ENCODE measurements at places on chromosomes 1 and 21.
A peak's percentile ranks its signal among the peaks of the same experiment; 100 is the strongest.

- no peak for DNase-seq
Measured at GRCh38 chr1:227846265-227846858, 30.9 kb downstream of the PRSS38 start.

DNA sequence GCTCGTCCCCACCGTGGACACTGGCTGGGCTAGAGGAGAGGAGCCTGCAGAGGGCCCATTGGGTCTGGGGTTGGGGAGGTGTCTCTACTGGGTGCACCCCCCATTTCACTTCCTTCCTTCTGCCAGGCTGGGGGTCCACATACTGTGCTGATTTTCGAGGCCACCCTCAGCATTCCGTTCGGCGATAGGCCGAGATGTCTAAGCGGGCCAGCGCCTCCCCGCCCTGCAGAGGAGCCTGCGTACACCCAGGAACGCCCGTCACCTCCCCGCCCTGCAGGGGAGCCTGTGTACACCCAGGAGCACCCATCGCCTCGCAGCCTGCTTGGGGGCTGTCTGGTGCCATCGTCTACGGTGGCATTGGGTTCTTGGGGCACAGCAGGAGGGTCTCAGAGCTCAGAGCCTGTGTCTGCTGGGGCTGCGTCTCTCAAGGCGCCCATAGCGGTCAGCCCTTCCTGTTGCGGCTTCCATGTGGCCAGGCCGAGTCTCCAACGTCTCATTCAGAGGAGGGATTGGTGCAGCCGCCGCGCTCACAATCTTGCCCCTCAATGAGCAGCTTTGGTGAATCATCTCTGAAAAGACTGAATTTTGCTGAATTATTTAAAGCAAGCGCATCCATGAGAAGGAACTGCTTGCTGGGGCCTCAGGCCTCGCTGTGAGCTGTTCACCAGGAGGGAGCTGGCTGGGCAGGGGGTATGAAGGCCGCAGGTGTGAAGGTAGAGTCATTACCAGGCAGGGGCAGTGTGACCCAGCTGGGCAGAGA lies 30.7 kb upstream of the AGPAT3 start:
- no peak for DNase-seq

GRCh38 chr1:77433934-77434333 lies 152.1 kb downstream of the AK5 start:
- DNase-seq = no peak

- DNase-seq = no peak
Measured at GRCh38 chr1:115744646-115745275, 23.8 kb downstream of the CASQ2 start.

DNA sequence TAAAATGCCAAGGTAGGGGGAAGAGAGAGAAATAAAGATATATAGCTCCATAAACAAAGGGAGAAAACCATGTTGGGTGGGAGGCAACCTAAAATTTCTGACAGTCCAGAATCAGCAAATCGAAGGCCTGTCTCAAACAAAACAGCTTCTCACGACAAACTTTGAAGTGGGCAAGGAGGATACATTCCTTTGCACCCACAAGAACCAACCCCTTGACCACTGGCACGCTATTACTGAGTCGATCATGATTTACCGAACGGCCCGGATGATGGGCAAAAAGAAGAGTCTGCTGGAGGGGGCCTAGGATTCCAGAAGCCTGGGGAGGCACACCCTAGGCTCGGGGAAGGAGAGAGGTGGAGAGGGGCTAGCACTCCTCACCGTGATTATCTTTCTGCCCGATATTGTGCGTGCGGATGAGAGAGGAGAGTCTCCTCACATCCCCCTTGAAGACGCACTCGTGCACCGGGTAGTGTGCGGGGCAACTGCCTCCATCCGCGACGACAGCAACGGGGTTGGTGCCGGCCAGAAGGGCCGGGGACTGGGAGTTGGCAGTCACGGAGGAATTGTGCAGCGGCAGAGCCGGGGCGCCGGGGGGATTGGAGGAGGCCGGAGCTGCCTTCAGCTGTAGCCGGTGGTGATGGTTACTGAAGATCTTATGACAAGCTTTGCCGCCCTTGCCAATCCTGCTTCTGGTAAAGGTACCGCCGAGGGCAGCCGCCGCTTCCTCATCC lies 756 bp downstream of the ANKRD13C start:
- peak; percentile 64 for DNase-seq

- DNase-seq = peak; percentile 15
Measured at GRCh38 chr1:23242414-23242813, 25.1 kb upstream of the HTR1D start.

- no peak for DNase-seq
Measured at GRCh38 chr21:45433301-45433700, 28.3 kb downstream of the COL18A1 start.

DNA sequence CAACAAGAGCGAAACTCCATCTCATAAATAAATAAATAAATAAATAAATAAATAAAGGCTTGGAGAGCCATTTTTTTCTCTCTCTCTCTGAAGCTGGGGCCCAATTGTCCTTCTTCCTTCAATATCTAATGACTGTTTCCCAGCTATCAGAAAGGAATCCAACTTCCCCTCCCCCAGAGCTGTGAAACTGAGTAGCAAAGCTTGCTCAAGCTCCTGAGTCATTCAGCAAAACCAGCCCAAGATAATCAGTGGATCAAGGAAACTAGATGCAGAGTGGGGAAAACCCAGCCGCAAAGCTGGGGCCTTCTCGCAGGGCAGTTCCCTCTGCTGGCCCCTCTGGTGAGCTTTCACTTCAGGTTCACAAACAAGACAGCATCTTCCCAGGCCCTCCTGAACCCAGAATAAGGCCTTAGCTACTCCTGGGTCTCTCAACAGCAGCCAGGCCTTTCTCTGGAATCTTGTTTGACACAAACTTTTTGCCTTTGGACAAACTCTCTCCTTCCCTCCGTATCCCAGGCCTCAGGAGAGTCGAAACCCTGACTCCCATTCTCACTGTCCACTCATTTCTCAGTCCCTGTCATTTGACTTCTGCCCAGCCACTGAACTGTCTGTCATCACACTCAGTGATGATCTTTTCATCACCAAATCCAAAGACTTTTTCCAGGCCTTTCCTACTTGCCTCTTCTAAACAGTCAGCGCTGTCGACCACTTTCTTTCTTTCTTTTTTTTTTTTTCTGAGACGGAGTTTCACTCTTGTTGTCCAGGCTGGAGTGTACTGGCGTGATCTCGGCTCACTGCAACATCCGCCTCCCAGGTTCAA lies 18.0 kb upstream of the PTP4A2 start:
- DNase-seq = peak; percentile 44

All from RKO (cell line).